ENCODE measurements at places on chromosomes 3 and 15.

- DNase-seq, result no peak
Observed at GRCh38 chr3:32111560-32111959, 5.1 kb downstream of the GPD1L start.

- no peak for DNase-seq
Observed at GRCh38 chr3:152857082-152857481, 22.2 kb downstream of the P2RY1 start.

DNA sequence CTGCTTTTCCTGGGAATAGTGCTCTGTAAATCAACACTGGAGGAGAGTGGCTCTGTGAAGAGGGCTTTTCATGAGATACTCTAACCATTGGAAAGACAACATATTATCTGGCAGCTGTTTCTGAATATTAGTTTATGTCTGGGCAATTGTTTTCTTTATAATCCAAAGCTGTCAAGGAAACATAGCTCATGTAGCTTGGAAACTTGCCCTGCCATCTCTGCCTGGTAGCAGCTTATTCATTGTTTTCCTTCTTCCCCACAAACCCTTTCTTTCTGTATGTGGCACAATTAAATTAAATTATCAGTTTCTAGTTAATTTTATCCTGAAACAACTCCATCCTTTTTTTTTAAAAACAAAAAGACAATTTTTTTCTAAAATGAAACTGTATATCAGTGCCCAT, 160.0 kb downstream of the EDEM1 start:
- DNase-seq, result no peak

GRCh38 chr15:74641151-74641550, 25.5 kb downstream of the CLK3 start:
- no peak for DNase-seq

- no peak for DNase-seq
Observed at GRCh38 chr3:32820971-32821685, 3.3 kb downstream of the TRIM71 start.

DNA sequence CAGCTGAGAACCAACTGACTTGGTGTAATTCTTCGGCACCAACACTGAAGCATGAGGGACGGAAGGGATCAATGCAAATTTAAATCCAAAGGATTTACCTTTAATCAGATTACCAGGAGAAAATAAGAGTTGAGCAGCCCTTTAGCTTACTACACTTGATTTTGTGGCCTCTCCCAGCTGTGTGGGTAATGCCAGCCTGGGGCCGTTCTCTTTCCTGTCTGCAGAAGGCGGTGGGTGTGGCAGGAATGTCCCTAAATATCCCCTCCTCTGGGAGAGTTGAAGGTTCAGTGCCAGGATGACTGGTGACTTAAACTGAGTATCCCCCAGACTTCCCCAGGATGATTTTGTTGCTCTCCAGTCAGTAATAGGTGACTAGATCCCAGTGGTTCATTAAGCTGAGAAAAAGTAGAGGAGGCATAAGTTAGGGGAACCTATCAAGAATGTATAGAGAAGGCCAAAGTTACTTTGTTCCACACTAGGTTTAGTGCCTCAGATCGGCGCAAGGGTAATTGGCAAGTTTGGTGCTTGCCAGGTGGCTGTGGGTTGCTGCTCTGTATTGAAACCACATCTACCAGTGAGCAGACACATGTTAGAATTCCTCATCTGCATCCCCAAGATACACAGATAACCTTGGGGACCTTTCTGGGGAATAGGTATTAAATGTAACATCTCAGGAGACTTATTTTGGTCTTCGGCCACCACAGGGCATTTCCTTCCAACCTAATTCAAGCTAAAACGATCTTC, 23.1 kb downstream of the MAPKBP1 start:
- DNase-seq, result no peak

GRCh38 chr3:192913540-192913939, 4.1 kb downstream of the MB21D2 start:
- DNase-seq, result no peak

DNA sequence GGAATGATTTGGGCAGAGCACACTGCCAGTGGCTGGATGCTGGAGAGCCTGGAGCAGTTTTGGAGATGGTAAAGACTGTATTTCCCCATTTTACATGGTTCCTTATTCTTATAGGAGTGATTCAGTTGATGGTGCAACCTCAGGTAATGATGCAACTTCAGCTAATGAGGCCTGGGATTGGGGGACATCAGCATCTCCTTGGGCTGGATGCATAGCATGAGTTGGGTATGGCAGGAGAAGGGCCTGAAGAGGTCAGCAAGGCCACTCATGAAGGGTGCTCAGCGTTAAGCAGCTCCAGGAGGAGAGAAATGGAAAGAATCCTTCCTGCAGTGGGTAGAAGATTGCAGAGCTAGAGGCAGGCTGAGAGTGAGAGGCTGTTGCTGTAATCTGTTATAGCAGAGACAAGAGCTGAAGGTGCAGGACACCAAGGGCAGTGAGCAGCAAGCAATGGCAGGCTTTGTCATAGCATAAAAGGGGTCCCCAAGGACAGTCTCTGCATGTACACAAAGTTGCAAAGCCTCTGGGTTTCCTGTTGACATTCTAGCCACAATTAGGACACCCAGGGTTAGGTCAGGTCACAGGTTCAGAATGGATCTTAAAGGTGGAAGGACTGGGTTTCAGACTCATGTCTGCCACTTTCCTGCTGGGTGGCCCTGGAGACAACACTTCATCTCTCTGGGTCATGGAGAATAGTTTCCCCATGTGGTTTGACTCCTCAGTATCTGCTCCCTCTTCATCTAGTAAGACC, 29.5 kb upstream of the SNRK start:
- no peak for DNase-seq

GRCh38 chr3:81707996-81708395, 53.4 kb downstream of the GBE1 start:
- no peak for DNase-seq

DNA sequence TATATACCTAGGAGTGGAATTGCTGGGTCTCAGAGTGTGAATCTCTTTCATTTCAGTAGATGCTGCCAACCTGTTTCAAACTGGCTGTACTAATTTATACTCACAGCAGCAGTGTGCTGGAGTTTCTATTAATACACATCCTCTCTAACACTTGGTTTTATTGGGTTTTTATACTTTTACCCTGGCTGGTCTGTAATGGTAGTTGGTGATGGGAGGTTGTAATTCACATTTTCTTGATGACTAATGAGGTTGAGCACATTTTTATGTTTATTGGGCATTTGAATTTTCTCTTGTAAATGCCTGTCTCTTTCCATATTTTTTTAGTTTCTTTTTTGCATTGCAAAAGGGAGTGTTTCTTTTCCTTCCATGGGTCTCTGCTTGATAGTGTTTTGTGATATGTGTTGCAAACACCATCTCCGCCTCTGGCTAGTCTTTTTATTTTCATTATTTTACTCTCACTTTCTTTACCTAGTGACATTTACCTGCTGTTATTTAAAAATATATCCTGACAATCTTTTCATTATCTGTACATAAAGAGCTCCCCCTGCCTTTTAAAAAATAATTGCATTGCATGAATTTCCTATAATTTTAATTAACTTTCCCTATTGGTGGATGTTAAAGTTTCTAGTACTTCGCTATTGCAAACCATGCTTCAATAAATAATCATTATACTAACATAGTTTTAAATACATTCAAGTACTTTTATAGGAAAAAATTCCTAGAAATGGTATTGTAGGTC, 49.0 kb upstream of the GCNT3 start:
- DNase-seq, result no peak

- DNase-seq, result no peak
Observed at GRCh38 chr3:5388091-5388490, 200.6 kb downstream of the EDEM1 start.

- peak; percentile 2 for DNase-seq
Observed at GRCh38 chr3:14545251-14545635, 5.1 kb upstream of the GRIP2 start.

GRCh38 chr3:39275052-39275451, 4.8 kb downstream of the CX3CR1 start:
- DNase-seq, result no peak

GRCh38 chr3:48000212-48000611, 16.0 kb downstream of the MAP4 start:
- DNase-seq, result no peak

- DNase-seq, result no peak
Observed at GRCh38 chr3:108092501-108092900, 1.7 kb upstream of the CD47 start.

DNA sequence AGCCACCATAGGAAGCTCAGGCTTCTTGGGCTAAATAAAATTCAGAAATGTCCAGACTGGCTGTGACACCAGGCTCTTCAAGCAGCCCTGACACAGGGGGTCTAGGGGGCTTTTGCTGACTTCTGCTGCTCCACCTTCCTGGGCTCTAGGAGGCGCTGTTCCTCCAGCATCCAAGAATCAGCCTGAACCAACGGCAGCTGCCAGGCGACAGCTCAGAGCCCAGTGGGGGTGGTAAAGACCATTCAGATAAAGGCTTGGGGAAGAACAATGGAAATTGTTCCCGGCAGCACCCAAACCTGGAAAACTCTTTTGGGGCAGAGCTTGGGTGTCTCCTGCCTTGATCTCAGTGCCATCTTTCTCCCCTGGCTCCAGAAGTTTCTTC, 21.6 kb upstream of the PSTPIP1 start:
- peak; percentile 54 for DNase-seq

DNA sequence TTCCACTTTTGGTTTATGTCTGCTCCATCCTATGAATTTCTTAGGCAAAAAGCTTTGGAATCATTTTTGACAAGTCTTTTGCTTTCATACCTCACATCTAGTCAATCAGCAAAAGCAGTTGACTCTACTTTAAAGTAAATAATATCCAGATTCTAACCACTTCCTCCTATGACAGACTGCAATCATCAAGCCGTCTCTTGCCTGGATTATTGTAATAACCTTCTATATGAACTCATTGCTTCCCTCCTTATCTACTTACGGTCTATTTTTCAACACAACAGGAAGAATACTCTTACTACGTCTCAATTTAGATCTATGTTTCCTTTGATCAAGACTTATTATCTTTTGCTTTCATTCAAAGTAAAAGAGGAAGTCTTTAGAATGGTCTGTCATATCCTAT, 20.7 kb downstream of the CLDN1 start:
- DNase-seq, result peak; percentile 14

DNA sequence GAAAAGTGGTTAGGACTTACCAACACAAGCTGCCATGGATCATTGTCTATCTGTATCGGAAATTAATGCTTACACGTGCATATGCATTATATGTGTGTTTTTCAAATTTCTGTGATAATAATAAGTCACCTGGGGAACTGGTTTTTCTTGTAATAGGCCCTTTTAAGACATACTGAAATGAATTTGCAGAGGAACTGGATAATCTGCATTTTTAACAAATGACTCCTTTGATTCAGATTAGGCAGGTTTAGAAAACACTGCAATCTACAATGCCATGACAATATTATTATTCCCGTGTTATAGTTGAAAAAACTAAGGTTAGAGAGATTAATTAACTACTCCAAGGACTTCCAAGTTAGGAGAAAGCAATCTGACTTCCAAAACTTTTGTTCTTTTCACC, 23.4 kb downstream of the STRIT1 start:
- DNase-seq, result no peak

DNA sequence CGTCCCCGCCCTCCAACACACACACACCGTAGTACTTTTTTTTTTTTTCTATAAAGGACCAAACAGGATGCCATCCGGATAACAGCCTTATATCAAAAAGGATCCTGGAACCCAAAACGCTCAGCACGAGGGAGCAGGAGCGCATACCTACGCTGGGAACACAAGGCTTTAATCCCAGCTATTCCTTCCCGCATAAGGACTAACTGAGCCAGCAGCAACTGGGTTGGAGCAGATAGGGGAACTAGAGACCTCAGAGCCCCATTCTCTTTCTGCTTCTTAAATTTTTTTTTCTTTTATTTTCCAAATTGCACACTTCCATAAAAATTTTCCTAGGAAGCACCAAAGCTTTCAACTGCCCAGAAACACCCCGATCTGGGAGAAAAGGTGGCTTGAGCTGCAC, 1.3 kb downstream of the TRANK1 start:
- no peak for DNase-seq
